ENCODE measurements at places on chromosomes 4 and X.

DNA sequence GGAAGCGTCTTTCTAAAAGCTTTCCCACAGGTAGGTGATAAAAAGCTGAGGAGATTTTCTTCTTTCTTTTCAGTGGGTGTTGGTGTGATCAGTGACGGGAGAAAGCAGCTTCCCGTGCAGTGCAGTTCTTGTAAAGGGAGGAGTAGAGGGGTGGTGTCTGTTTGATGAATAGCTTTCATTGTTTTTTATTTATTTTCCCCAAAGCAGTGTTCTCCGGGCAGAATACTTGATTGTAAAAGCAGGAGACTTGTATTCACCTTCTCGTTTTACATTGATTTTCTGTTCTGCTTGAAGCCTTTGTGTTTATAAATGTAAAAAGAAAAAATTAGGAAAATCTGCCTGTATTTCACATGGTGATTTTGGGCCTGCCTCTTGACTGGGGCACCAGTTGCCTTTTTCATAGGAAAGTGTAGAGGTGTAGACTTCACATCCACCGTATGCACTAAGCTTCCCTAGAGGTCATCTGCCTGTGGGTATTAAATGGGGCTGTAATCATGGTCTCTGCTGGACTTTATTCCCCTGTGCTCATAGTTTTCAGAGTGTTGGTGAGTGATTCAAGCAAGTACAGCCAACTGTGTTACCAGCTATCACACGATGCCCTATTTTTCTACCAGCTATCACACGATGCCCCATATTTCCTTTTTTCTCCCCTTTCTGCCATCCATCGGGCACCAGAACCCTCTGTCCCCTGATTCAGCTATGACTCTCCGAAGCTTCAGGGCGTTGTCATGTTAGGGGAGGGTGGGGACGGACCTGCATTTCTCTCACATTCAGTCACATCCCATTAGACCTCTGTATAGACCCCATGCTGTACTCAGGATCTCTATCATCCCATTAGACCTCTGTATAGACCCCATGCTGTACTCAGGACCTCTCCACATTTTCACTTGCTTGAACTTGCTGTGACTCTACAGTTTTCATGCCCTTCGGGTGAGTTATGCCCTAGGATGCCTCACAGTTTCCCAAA lies 526.5 kb downstream of the TRIML1 start:
- DNase-seq, result no peak

GRCh38 chrX:111095974-111096895 lies at the start of gene PAK3:
TSS of gene PAK3 (plus strand) at chrX:111096191. CDS start at chrX:111123104, 26,913 bp downstream.
- DNase-seq, result no peak

DNA sequence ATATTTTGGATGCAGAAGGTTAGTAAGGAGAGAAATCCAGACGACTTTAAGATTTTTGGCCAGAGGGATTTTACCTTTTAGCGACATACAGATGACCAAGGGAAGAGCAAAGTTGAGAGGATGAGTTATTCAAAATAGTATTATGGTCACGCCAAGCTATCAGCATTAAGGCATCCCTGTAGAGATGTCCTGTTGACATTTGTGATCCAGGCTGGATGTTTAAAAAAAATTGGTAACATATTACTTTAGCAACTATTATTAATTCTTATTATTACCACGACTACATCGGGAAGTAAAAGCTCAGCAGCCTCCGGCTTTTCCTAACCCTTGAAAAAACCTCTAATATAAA lies 562 bp upstream of the OSTC start:
- DNase-seq, result no peak

- no peak for DNase-seq
Measured at GRCh38 chr4:148295642-148296041, 146.6 kb downstream of the NR3C2 start.

GRCh38 chr4:144302704-144303536 lies 162.4 kb upstream of the GYPA start:
- no peak for DNase-seq

GRCh38 chr4:182325397-182325796 lies 82.2 kb downstream of the TENM3 start:
- DNase-seq, result no peak

- DNase-seq, result no peak
Measured at GRCh38 chr4:154205471-154205870, 286.1 kb downstream of the DCHS2 start.

DNA sequence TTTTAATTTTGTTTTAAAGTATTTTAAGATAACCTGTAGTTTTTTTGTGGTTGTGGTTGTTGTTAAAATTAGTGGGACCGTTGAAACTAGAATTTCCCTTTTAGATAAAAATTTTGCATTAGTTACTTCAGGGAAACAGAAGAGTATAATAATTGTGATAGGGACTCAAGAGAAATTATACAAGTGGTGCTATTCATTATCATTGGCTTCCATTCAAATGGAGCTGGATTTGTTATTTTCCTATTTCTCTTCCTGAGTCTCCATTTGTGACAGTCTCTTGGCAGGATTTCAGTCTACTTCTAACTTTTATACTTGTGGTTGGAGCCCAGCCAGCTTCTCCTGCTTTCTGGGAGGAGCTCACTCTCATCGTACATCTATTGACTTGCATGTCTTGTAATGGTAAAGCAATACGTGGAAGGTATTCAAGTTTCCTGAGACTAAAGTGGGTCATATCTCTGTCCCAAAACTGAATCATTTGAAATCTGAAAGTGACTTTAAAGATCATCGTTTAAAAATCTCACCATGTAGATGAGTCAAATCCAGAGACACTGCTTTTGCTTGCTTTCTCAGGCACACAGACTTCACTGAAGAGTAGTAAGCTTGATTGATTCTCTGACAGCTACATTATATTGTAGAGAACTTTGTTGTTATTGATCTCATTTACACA lies 155.8 kb downstream of the RPA4 start:
- no peak for DNase-seq
